Activated naive CD8-positive, alpha-beta T cell treated with anti-CD3 and anti-CD28 coated beads for 36 hours (primary cell): ENCODE measurements at places on chromosomes 16 and 17.

- H3K27me3 ChIP-seq: no peaks in the 10 kb centered on the region
- H3K36me3 ChIP-seq: peaks cover 6% of the 10 kb centered on the region
- DNase-seq: peak; percentile 9
These were observed 28.1 kb upstream of the NOL11 start for GRCh38 chr17:67689534-67690177.

DNA sequence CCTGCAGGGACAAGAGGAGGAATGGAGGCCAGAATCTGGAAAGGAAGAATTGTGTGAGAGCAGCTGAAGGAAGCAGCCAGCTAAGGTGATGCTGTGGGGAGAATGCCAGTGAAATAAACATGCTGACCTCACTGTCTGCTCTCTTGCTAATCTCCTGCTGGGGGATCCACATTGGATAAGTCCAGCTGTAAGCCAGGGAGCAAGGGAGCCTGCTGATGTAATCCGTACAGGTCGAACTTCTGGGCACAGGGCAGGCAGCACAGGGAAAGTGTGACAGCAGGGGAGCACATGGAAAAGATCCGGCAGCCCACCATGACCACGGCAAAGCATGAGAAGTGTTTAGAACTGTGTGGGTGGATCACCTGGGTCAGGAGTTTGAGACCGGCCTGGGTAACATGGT is 7.5 kb upstream of the XPO6 start:
- no peak for DNase-seq
- H3K27ac ChIP-seq: no peak overlapping the region
- no peaks in the 10 kb centered on the region for H3K27me3 ChIP-seq

GRCh38 chr17:42521666-42522262 is 14.3 kb upstream of the NAGLU start:
- H3K27me3 ChIP-seq: no peaks in the 10 kb centered on the region
- H3K36me3 ChIP-seq: peaks cover 2% of the 10 kb centered on the region
- H3K4me1 ChIP-seq: peaks cover 9% of the 10 kb centered on the region
- H3K4me3 ChIP-seq: no peak overlapping the region
- no peak overlapping the region for H3K27ac ChIP-seq

GRCh38 chr17:47872019-47872650 is 21.2 kb upstream of the SP6 start:
- peaks cover 55% of the 10 kb centered on the region for H3K27me3 ChIP-seq
- no peak overlapping the region for H3K4me3 ChIP-seq
- H3K36me3 ChIP-seq: no peaks in the 10 kb centered on the region
- no peaks in the 10 kb centered on the region for H3K4me1 ChIP-seq

DNA sequence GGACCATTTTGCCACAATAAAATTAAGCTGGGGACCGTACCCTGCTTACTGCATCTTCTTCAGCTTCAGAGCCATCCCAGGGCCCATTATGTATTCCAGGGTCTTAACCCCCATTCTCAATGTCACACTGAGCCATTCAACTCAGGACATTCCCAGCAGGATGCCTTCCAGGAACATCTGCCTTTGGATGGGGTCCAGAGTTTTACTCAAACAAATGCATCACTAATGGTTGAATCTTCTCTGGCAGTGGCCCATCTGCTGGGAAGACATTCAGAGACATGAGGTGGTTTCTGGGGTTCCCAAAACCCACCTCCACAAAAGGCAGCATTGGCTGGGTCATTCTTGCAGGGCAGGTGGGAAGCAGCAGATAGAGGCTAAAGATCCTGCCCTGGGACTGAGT is 3.4 kb upstream of the SEC14L5 start:
- no peak for DNase-seq
- H3K4me3 ChIP-seq: no peak overlapping the region

- peaks cover 34% of the 10 kb centered on the region for H3K4me1 ChIP-seq
- H3K4me3 ChIP-seq: no peak overlapping the region
- no peaks in the 10 kb centered on the region for H3K27me3 ChIP-seq
- peaks cover 28% of the 10 kb centered on the region for H3K36me3 ChIP-seq
These were observed 5.5 kb downstream of the DHODH start for GRCh38 chr16:72013888-72014581.
